Stimulated activated CD8-positive, alpha-beta memory T cell treated with anti-CD3 and anti-CD28 coated beads, Interleukin-4, amount 100 ng/mL, for 4 hours (primary cell): ENCODE measurements at places on chromosomes 5 and 9.

DNA sequence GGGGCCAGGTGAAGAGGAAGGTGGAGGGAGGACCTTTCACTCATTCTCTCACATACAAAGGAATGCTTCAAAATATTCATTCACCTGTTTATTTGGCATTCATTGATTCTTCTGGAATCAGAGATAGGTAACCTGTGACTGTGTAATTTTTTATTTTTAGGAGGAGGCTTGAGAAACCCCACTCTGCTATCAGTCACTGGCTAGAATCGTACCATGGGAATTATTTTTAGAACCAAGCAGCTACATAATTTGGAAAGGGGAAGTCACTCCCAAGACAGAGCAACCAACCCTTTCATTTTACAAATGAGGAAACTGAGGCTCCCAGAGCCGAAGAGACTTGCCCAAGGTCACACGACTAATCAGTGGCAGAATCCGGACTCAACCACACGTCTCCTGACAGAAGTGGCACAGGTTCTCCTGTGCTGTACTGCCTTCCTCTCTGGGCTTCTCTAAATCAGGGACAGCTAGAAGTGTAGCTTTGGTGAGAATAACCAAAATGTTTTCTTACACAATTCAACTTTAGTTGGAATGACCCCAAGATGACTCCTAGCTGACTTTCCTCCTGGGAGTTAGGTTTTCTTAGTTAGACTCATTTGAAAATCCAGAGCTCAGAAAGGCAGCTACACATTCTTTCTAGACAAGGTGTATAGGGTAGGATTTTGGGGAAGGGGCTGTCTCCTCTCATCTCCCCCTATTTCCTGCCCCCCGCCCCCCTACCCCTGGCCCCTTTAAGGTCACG, 264.3 kb upstream of the PANK3 start:
- no peak for DNase-seq

- no peak for DNase-seq
Measured at GRCh38 chr9:127548352-127548881, 63.7 kb upstream of the STXBP1 start.

DNA sequence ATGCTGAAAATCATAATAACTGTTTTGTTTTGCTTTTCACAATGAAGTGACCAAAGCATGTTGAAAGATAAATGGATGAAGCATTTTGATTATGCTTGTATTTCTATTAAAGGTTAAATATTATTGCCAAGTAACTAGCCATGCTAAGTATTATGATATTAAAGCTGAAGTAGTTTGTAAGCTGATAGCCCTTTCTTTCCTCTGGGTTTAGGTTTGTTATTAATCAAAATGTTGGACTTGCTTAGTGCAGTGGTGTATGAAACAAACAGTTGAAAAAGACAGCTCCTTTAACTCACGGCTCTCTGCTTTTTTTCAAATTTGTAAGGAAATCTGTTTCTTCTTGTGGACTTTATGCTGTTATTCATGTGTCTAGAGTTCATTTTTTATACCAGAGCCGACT, 246.0 kb downstream of the CWC27 start:
- no peak for DNase-seq

DNA sequence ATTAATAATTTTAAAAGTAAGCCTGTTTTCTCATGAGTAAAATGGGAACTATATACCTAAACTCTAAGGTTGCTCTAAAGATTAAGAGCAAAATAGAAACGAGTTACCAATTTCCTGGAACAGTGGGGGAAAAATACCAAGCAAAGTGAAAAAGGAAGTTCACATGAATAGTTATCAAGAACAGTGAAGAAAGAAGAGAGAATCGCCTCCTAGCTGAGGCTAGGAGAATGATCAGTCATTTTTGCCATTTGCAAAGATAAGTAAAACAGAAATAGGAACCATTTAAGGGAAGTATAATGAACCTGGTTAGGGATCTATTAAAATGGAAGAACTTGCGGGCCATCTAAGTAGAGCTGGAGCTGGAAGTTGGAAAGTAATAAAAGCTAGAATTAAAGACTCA, 50.7 kb downstream of the P4HA2 start:
- DNase-seq: no peak

- no peak for DNase-seq
Measured at GRCh38 chr9:20511686-20512085, 110.6 kb downstream of the MLLT3 start.

DNA sequence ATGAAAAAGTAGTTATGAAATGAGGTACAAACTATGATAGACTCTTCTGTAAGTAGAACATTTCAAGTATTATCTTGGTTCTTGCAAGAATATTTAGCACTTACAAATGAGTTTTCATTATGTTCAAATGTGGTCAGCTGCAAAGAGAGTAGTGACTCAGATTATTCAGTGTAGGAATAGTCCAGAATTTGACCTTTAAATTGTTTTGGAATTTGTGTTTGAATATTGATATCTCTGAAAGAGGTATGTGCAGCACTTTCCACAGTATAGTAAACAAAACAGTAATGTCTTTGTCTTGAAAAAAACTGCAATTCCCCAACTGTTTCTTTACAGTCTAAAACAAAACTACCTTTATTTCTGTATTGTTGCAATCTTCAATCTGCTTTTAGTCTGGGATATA, 56.1 kb downstream of the WDR70 start:
- DNase-seq: no peak

- DNase-seq: no peak
Measured at GRCh38 chr5:103211576-103212561, 46.7 kb upstream of the MACIR start.

- DNase-seq: no peak
Measured at GRCh38 chr5:151051931-151052608, 28.8 kb downstream of the TNIP1 start.

DNA sequence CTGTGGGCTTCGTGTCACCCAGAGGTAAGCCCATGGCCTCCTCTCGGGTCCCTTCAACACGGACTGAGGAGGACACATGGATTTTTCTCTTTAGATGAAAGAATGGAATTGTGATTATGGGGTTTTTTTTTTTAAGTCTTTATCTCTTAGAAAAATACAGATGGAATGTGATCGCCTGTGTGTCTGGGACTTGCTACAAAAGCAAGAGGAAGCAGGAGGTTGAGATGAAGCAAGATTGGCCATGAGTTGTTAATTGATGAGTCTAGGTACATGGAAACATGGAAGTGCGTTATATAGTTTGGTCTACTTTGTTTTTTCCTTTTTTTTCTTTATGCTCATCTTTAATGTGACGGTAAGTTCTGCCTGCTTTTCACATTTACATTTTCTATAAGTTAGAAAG, 14.6 kb downstream of the USP20 start:
- DNase-seq: no peak

GRCh38 chr5:172417983-172418630, 36.2 kb downstream of the SH3PXD2B start:
- DNase-seq: no peak

DNA sequence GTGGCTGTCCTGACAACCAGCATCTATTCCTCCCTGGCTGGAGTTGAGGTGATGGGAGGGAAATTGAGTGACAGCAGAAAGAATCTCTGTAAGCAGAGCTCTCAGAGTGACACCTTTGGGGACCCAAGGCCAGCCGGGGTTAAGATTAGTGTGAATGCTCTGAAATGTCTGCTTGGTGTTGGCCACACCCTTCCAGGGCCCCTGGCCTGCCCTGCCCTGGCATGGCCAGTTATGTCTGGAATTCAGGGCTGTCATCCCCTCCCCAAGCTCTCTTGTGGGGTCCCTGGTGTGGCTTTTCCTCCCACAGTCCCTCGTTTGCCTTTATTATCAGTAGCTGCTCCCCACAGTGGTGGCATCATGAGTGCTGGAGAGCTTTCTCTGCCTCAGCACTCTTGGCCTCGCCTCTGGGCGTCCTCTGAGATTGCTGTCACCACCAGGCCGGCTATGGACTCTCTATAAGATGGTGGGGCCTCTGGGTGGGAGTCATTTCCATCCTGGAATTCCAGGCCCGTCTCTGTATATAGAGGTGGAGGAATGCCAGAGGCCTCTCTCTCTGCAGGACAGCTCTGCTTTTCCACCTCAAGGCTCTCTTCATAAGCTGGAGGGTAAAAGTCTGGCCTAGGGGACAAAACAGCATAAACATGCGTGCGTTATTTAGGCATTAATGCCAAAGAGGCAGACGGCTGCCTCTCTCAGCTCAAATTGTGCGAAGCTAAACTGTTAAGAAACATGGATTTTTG, 3.6 kb downstream of the TMEM252 start:
- DNase-seq: no peak

DNA sequence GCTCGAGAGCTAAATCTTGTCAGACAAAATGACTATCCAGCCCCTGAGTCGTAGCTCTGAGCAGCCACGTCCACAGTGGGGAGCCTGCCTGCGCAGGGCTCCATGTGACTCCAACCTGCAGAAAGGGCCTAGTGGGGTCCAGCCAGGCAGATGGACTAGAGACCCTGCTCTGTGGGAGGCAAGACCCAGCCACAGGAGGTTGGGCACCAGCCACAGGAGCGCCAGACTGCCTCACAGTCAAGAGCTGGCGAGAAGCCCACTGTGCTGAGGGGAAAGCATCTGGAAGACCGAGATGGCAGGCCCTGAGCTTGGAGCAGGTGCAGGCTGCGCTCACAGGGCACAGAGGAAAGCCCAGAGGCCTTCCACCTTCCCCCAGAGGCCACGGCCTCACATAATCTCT, 61.4 kb downstream of the C5orf15 start:
- DNase-seq: no peak

- DNase-seq: no peak
Measured at GRCh38 chr9:102047549-102047948, 309.1 kb upstream of the GRIN3A start.

DNA sequence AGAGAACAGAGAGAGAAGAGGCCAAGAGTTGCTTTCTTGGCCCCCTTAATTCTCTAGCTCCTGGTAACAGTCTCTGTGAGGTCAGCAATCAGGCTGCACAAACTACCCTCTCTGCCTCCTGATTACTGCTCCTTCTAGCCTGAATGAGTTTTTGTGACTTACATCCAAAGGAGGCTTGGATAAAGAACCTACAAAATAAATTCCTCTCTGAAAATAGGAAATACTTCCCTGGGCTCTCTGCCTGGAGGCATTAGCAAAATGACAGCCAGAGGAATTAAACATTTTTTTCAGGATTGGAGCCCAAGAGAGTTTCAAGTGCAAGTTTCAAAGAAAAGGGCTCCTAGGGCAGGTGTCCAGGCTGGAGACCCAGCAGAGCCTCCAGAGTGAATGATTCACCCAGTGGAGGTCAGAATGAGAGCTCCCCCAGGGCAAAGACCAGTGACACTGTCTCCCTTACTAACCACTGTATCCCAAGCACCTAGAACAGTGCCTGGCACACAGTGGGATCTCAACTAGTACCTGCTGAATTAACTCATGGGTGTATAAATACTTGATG, 162.5 kb downstream of the SPOCK1 start:
- no peak for DNase-seq

DNA sequence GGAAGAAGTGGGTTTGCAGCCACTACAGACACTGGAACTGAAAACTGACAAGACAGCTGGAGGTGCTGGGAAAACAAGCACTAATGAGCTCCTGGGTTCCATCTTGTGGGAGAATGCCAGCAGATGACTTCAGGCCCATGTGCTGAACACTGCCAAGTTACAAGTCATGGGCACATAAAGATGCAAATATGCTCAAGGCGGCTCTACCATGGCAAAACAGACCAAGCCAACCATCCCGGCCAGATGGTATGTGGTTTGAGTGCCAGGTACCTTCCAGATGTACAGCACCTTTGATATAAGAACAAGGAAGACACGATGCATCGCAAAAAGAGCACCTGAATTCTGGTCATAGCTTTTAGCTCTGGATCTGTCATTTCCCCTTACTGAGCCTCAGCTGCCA, 19.9 kb downstream of the TNFSF8 start:
- DNase-seq: no peak

DNA sequence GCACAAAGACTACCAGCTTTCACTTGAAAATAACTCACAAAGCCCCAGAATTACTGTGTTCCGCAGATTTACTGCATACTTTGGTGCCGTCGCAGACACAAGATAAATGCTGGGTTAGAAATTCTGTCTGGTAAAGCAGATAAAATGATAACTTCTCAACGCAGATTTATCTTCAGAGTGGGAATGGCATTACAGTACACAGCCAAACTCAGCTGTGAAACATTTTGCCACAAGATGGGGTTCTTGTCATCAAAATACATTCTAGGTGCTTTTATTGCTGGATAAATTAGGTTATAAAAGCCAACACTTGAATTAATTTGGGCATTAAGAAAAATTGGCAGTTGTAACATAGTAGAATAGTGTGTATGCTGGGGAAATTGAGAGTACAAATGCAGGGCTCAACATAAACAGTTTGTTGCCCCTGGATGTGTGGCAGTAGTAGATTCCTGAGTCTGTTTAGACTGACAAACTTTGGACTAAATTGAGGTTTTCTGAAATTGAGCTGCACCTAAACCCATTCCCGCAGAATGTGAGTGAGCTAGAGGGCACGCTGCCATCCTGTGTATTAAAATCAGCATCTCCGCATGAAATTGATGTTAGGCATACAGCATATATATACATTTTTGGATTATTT, 61.1 kb downstream of the LMNB1 start:
- no peak for DNase-seq

GRCh38 chr9:106717686-106718085, 145.3 kb upstream of the ZNF462 start:
- no peak for DNase-seq

- DNase-seq: no peak
Measured at GRCh38 chr9:97853844-97854695, 1.0 kb downstream of the FOXE1 start.

DNA sequence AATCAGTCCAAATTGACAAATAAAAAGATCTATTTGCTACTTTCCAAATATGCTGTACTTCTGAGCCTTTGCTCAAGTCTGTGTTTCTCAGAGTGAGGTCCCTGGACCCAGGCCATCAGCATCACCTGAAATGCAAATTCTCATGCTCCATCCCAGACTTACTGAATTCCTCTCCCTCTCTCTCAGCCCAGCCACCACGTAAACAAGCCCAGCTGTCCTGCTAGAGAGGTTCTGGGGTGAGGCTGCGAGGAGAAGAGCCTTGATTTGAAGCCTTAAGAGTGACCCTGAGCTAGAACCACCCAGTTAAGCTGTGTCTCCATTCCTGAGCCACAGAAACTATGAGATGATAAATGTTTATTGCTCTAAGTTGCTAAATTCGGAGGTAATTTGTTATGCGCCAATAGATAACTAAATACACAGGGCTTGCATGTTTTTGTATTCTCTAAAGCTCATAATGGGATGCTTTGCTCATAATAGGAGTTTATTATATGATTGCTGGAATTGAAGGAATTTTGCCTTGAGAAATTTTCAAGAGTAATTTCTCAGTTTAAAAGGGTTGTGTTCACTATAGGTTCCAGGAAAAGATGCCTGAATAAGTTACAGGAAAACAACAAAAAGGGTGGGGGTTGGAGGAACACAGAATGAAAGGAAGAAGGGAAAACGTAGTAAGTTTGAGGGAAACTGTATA, 98.9 kb upstream of the SPATA31D4 start:
- DNase-seq: no peak

- no peak for DNase-seq
Measured at GRCh38 chr9:76900884-76901440, 5.0 kb downstream of the PRUNE2 start.

- no peak for DNase-seq
Measured at GRCh38 chr9:76624391-76625048, 139.7 kb upstream of the PCA3 start.
